Fibroblast of mammary gland (primary cell): ENCODE measurements at places on chromosomes 11 and 22.

GRCh38 chr11:43699870-43700269 is 19.3 kb downstream of the HSD17B12 start:
- DNase-seq = no peak

DNA sequence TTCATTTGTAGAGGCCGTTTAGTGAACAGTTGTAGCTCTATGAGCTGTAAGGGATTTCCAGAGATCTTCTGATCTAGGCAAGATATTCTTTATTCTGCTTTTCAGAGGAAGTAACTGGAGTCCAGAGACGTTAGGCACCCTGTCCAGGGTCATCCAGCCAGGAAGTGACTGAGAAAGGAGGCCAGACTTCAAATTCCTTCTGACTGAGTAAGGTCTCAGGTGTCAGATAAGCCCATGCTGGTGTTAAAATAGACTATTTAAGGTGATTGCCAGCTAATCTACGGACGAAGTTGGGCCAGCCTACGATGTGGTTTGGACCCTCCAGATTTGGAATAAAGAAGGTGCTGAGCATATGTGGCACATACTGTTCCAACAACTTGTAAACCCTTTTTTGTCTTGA is 54.6 kb downstream of the GRIK4 start:
- no peak for DNase-seq

DNA sequence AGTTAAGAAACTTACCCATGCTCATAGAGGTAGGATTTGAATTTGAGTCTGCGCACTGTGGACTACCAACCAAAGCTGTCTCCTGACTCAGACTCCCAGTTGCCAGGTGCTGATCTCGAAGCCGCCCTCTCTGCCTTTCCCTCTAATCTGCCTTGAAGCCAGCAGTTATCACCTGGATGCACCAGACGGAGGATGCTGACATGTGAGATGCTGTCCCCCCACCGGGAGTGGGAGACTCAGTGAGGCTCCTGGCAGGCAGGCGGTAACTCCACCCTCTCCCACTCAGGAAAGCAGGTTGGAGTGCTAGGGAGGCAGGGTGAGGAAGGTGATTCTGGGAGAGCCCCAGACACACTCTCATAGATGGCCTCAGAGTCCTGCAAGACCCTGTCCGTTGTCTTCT is 40.4 kb downstream of the KIAA1671 start:
- DNase-seq = no peak

DNA sequence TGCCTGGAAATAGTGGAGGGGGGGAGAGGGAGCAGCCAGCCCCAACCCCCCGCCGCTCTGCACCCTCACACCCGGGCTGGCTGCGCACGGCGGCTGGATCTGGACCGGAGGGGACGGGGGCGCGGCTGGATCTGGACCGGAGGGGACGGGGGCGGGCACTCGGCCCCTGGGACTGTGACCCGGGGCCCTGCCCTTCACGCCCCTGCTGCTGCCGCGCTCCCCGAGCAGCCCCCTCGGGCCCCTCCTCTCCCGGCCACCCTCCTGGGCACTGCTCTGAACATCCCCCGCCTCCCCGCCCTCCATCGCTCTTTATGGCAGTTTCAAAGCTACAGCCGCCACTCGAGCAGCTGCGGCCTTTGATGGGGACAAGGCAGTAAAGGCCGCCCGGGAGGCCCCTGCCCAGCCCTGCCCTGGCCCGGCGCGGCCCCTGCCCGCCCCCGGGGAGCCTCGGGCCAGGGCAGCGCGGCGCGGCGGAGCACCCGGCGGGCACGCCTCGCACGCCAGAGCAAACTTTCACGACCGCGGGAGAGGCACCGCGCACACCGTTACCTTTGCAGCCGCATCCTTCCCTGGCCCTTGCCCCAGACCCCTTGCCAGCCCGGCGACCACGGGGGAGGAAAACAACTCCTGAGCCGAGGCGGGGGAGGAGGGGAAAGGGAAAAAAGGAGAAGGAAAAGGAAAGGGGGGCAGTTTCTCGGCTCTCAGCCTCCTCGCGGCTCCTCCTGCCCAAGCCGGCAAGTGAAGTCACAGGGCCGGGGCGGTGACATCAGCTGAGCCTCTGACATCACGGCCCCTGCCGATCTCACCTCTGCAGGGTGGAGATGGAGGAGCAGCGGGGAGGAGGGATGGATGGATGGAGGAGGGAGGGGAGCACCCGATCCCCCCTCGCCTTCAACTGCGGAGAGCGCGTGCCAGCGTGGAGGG is 13.1 kb upstream of the TCF20 start:
- DNase-seq = no peak

DNA sequence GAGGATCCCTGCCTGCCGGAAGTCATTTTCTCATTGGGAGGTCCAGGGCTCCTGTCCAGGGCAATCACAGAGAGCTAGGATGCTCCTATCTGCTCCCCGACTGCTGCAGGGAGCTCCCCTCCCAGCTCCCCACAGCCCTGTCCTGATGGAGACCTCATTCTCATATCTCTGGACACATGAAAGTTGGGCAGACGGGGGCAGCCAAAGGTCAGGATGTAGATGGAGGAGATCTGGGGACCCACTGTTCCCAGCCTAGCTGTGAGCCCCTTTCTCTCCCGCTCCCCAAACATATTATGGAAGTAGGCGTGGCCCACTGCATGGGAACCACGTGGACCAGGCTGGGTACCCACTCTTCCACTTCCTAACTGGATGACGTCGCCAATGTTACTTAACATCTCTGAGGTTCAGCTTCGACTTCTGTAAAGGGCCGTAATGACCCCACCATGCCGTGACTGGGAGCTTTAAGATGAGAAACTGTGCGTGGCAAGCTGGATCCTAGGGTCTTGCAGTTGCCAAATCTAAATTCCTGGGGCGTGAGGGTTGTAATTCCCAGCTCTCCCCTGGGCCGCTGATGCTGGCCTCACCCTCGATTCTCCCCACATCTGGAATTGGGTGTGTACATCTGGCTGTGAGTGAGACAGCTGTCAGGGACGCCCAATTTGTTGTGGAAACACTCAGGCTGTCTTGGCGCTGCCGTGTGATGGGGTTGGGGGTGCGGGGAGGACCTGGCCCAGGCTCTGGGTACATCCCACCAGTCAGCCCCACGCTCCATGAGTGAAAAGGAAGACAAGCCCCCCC is 1.8 kb downstream of the CDC42EP2 start:
- peak; percentile 99 for DNase-seq

DNA sequence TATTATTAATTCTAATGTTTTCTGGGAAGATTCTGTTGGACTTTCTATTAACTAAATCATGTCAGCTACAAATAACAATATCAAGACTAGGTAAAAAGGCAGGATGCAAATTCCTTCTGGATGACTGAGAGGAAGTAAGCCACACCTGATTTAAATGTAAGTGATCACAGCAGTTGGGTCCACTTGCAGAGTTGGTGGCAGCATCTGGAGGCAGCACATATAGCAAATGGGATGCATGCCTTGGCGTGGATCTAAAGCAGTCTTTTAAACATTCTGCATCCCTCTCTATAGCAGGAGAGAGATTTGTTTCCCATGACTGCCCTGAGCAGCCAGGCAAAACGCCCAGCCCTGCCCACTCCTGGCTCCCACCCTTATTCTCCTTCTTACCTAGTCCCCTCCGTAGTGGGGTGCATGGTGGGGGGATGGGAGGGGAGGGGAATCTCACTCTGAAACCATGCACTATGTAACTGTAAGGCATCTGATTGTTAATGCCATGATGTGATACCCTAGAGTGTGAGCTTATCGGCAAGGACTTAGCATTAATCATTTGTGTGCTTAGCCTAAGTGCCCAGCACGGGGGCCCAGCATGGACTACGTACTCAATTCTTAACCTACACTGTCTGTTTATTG is 130.3 kb downstream of the EFCAB6 start:
- no peak for DNase-seq

- peak; percentile 62 for DNase-seq
Observed at GRCh38 chr22:33519071-33519973, 401.0 kb downstream of the LARGE1 start.

GRCh38 chr11:122220321-122220720 is 104.3 kb upstream of the BLID start:
- DNase-seq = peak; percentile 51

DNA sequence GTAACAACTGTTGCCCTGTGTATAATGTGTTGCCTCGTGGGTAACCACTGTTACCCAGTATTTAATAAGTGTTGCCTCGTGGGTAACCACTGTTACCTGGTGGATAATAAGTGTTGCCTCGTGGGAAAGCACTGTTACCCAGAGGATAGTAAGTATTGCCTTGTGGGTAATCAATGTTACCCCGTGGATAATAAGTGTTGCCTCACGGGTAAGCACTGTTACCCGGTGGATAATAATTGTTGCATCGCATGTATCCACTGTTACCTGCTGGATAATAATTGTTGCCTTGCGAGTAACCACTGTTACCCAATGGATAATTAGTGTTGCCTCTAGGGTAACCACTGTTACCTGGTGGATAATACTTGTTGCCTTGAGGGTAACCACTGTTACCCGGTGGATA is 17.1 kb upstream of the NXPE4 start:
- DNase-seq = no peak

GRCh38 chr11:118894192-118894591 is 10.5 kb downstream of the CXCR5 start:
- DNase-seq = no peak

- DNase-seq = no peak
Observed at GRCh38 chr11:118746988-118747585, 43.9 kb downstream of the DDX6 start.

DNA sequence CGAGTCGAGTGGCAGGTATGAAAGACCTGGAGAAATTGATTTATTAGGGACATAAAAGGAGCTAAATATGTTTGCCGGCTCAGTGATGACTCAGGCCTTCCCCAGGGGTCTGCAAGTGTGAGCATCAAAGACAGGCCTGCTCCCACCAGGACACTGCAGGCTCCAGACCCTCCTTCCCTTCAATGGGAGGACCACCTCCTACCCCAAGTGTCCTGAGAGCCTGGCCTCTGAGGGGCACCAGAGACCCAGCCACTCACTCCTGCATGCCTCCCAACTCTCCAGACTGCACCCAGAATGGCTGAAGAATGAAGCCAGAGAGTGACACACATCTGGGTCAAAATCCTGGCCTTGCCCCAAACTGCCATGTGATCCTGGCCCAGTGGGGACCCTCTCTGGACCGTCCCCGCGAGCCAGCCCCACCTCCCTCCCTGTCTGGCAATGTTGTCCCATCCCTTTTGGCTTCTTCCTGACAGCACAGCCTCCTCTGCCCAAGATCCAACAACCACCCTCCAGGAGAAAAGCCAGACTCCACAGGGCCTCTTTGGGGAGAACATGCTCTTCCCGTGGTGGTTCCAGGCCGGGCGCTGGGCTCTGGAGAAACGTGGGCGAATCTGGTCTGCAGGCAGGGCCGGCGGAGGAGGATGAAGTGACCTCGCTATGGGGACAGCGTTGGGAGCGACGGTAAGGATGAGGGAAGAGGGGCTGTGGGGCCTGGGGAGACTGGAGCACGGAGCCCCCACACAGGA is 36.2 kb downstream of the CYTH4 start:
- DNase-seq = no peak

GRCh38 chr11:47797633-47798032 is 30.5 kb upstream of the FNBP4 start:
- DNase-seq = peak; percentile 86

GRCh38 chr11:77118086-77118485 is 10.0 kb upstream of the MYO7A start:
- DNase-seq = no peak

DNA sequence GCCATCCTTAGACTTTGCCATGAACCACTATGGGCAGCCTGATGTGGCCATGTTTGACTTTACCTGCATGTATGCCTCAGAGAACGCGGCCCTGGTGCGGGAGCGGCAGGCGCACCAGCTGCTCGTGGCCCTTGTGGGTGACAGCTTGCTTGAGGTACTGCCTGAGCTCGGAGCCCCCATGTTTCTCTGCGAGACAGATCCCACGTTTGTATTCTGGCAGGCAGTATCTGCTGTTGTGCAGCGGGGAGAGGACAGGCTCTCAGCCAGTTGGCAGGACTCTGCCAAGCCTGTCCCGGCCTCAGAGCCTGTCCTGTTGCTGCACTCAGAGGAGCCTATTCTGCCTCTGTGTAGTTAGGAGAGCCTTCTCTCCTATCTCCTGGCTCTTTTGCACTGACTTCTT is 109.9 kb downstream of the MICAL2 start:
- DNase-seq = no peak

DNA sequence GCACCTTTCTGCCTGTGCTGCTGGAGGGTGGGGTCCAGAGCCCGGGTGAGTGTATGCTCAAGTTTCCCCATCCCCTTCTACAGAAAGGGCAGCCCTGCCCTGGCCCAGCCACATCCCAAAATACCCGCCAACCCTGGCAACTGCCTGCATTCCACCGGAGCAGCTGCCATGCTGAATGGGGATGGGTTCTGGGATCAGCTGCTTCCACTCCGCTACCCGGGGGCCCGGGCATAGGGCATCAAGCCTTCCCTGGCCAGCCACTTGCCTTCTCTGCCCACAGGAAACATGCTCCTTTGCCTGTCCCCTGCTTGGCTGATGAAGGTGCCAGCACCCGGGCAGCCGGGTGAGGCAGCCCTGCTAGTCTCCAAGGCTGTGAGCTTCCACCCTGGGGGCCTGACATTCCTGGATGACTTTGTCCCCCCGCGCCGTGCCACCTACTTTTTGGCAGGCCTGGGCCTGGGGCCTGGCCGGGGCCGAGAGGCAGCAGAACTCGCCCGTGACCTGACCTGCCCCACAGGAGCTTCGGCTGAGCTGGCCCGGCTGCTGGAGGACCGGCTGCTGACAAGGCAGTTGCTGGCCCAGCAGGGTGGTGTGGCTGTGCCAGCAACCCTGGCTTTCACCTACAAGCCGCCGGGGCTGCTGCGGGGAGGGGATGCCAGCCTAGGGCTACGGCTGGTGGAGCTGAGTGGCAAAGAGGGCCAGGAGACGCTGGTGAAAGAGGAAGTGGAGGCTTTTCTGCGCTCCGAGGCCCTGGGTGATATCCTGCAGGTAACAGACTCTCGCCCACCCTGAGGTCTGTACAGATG is 3.2 kb downstream of the CARNS1 start:
- DNase-seq = no peak

- no peak for DNase-seq
Observed at GRCh38 chr11:76911415-76911808, 50.7 kb downstream of the ACER3 start.

DNA sequence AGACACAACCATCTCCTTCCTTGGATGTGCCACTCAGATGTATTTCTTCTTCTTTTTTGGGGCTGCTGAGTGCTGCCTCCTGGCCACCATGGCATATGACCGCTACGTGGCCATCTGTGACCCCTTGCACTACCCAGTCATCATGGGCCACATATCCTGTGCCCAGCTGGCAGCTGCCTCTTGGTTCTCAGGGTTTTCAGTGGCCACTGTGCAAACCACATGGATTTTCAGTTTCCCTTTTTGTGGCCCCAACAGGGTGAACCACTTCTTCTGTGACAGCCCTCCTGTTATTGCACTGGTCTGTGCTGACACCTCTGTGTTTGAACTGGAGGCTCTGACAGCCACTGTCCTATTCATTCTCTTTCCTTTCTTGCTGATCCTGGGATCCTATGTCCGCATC is 489 bp downstream of the OR10A4 start:
- no peak for DNase-seq

GRCh38 chr22:36936362-36937116 is 23.1 kb downstream of the CSF2RB start:
- DNase-seq = no peak

- DNase-seq = peak; percentile 33
Observed at GRCh38 chr11:111603611-111604130, 1.4 kb downstream of the SIK2 start.
